Dermis microvascular lymphatic vessel endothelial cell (primary cell): ENCODE measurements at places on chromosomes 4 and X.

DNA sequence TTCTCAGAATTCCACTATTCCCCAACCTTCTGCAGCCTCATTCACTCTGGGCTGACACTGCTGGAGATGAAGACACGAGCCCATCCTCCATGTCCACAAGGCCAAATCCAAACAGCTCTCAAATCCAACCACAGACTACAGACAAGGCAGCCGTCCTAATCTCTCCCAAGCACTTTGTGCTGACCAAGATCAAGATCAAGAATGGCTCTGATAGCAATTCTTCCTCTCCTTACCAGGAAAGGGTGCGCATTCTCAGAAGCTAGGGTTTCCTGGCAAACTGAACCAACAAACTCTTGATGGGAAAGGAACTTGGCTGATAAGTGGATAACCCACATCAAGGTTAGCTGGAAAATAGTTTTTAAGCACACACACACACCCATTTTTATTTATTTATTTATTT lies 26.5 kb downstream of the RELL1 start:
- DNase-seq: no peak

GRCh38 chrX:40644176-40644575 lies 3.2 kb downstream of the CXorf38 start:
- no peak for DNase-seq

GRCh38 chr4:5719350-5720055 lies 8.5 kb downstream of the EVC start:
- no peak for DNase-seq

GRCh38 chr4:182143086-182143821 lies 99.9 kb upstream of the TENM3 start:
- no peak for DNase-seq
